Renal cortex interstitium (tissue), 15 donors: ENCODE measurements at places on chromosomes 11 and 22.

GRCh38 chr11:118907051-118908042 lies 18.4 kb downstream of the BCL9L start:
- DNase-seq = no peak

DNA sequence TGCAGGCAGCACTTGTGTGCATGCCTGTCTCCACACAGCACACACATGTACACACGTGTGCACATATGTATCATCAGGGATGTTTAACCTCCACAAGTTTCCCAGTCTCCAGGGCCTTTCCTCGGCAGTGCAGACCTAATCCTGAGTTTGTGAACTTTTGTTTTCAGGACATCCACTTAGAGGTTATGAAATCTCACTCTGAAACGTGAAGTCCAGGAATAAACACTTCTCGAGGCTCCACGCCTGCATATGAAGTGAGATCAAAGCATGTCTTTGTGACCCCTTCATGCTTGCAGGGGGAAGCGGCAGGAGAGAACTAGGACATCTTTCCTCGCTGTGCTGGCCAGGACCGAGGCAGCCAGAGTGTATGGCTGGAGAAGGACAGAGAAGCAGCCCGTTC lies 3.1 kb downstream of the SHISAL1 start:
- DNase-seq = no peak

GRCh38 chr22:26851125-26851524 lies 193.7 kb downstream of the MIAT start:
- no peak for DNase-seq

- DNase-seq = no peak
These were observed 35.3 kb downstream of the GALNT18 start for GRCh38 chr11:11586465-11586864.

- DNase-seq = no peak
These were observed 22.7 kb downstream of the EFCAB6 start for GRCh38 chr22:43789452-43789851.

- no peak for DNase-seq
These were observed 52.8 kb downstream of the KCNJ4 start for GRCh38 chr22:38402204-38402603.

- DNase-seq = no peak
These were observed 43.5 kb downstream of the LINC01488 start for GRCh38 chr11:69524991-69525411.

- no peak for DNase-seq
These were observed 67.5 kb upstream of the VPREB1 start for GRCh38 chr22:22176929-22177616.

GRCh38 chr11:44143987-44144909 lies 48.8 kb downstream of the EXT2 start:
- no peak for DNase-seq

- DNase-seq = no peak
These were observed 14.1 kb downstream of the DCPS start for GRCh38 chr11:126317756-126318573.

- no peak for DNase-seq
These were observed 6.4 kb downstream of the ENDOD1 start for GRCh38 chr11:95095858-95096587.

- no peak for DNase-seq
These were observed 68.4 kb upstream of the PRODH start for GRCh38 chr22:19004471-19004870.

GRCh38 chr22:38570779-38571364 lies 889 bp upstream of the DMC1 start:
- no peak for DNase-seq

GRCh38 chr11:59729834-59730233 lies 16.2 kb upstream of the OR10V1 start:
- DNase-seq = no peak

DNA sequence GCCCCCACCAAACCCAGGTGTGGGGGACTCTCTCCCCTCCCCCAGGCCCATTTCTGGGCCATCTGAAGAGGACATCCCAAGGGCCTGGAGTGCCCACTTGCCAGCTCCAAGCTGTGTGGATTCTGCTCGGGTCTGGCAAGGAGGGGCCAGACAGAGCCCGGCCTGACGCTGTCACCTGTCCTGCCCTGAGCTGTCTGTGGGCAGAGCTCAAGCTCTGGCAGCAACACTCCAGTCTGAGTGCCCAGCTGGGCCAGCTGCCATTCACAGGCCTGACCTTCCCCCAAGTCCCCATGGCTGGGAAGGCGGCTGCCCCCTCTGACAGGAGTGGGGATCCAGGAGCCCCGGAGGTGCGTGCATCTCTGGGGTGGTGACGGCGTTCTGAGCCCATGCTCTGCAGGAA lies 6.2 kb upstream of the PIM3 start:
- no peak for DNase-seq

- no peak for DNase-seq
These were observed 224.7 kb upstream of the BLID start for GRCh38 chr11:122340607-122341290.

GRCh38 chr11:12684816-12685215 lies 10.6 kb downstream of the TEAD1 start:
- DNase-seq = no peak

GRCh38 chr11:77126861-77127234 lies 1.2 kb upstream of the MYO7A start:
- no peak for DNase-seq

- DNase-seq = no peak
These were observed 346 bp downstream of the PPFIBP2 start for GRCh38 chr11:7514099-7514591.

DNA sequence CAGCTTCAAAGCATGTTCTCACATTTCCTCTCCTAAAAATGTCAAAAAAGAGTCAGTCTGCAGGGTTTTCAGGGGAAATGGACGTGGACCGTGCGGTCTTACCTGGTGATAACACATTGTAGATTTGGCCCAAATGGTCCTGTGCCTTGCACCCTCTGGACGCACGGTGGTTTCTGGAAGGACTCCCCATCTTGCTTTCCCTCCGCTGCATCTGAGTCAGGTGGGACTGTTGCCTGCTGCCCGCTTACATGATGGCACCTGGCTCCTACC lies 1290.1 kb downstream of the TBC1D22A start:
- no peak for DNase-seq

GRCh38 chr11:86171627-86172026 lies 72.9 kb upstream of the EED start:
- no peak for DNase-seq

GRCh38 chr22:50184004-50184901 lies 1.5 kb upstream of the TRABD start:
- no peak for DNase-seq

- no peak for DNase-seq
These were observed 2.2 kb upstream of the KCNQ1OT1 start for GRCh38 chr11:2701898-2702434.

- no peak for DNase-seq
These were observed 7.2 kb downstream of the ARHGEF12 start for GRCh38 chr11:120343429-120343828.

- no peak for DNase-seq
These were observed 7.7 kb upstream of the ELF5 start for GRCh38 chr11:34521265-34521664.

- no peak for DNase-seq
These were observed 22.7 kb upstream of the P2RY2 start for GRCh38 chr11:73195191-73196007.

DNA sequence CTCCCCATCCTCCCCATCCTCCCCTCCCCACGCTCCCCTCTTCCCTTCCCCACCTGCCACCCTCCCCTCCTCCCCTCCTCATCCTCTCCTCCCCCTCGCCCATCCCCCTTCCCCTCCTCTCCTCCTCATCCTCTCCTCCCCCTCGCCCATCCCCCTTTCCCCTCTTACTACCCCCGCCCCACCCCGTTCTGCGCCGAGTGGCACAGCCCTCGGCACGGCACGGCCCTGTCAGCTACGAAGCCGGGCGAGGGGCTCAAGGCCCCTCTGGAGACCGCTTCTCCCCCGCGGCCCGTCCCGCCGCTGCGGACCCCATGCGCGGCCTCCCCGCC lies 449.9 kb downstream of the OPCML start:
- no peak for DNase-seq

DNA sequence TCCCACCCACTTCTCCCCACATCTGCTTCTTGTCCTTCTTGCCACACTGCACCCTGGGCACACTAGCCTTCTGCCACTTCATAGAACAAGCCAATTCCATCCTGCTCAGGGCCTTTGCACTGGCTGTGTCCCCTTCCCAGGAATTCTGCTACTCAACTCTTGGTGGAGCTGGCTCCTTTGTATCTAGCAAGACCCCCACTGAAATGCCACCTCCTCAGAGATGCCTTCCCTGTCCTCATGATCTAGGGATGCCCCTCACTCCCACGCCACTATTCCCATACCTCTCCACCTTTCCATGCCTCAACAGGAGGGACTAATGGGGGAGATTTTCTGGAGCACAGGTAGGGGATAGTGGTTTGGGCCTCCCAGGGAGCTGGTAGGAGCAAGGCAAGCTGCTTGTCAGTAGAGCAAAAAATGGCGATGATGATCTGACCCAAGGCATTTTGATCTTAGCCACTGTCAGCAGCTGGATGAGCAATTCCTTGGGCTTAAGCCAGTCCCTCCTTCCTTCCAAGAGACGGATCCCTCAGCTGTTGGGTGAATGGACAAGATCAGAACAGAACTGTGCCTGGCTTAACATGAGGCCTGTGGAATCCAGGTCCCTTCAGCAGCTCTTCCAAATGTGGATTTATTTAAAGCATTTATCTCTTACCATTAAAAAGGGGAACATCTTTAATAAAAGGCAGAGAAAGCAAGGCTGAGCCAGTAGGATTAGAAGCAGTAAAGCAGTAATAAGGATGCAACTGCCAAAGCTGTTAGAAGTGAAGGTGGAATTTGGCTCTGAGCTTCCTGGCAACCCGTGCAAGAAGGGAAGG lies 4.0 kb upstream of the PRDM11 start:
- no peak for DNase-seq

DNA sequence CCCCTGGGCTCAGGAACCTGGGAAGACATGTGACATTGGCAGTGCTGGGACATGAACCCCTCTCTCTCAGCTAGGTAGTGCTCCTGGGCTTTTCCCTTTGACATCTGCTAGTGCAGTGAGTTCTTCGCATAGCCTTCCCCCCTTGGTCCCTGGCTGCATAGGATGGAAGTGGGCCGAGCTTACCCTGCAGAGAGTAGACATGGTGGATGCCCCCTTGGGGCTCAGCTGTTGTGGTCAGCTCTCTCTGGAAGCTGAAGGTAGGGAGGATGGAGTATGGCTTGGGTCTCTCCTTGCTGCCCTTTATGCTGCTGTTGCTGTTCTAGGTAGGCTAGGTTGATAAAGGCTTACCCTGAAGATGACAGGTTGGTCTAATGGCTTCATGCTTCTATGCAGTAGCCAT lies 92.1 kb downstream of the ZBTB16 start:
- no peak for DNase-seq

DNA sequence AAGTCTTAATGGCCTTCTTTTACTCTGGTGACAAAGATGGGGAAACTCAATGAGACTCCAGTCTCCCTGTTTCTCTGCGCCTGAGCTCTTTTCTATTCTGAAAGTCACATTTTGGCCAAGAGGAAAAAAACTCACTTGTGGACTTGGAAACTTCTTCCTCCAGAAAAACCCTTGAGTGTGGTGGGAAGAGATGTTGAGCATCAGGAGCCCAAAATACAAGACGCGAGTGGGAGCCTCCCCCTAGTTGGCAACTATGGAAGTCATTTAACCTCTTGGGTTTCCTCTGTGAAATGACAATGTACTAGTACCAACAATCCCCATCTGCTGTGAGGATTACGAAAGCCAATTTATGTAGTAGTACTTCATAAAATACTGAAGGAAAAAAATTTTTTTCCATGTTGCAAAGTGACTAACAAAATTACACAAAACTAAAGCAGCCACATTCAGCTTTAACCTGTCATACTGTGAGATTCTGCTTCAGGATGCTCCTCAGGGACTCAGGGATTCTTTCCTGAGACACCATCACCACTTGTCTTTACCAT lies 524 bp upstream of the SLC25A17 start:
- DNase-seq = no peak

DNA sequence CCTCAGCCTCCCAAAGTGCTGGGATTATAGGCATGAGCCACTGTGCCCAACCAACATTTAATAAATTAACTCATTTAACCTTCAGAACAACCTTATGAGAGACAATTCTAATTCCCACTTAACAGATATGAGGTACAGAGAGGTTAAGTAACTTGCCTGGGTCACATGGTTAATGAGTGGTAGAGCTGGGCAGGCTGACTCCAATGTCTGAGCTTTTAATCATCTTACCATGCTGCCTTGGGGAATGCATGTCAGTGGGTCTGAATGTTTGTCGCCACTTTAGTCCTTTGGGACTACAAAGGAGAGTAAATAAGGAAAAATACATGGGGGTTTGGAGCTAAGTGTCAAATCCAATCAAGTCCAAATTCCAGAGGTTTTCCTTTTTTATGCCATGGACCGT lies 11.2 kb upstream of the PIK3C2A start:
- no peak for DNase-seq

DNA sequence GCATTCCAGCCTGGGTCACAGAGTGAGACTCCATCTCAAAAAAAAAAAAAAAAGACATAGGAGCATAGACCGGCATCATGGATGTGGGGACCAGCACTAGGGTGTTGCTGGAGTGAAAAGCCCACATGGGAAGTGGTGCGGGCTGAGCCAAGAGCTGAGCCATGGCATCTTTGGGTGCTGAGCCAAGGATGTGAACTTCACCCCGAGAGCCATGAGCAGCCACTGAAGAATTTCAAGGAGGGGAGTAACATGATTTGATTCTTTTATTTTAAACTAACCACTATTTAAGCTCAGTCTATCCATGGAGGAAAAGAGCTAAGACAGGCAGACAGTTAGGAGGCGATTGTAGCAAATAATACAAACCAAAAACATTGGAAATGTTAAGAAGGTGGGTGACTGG lies 57.4 kb downstream of the AHNAK start:
- DNase-seq = no peak
